H1 (cell line): ENCODE measurements at places on chromosomes 3 and 15.

- H3K4me1 ChIP-seq, result no peaks in the 10 kb centered on the region
- H3K27me3 ChIP-seq, result no peaks in the 10 kb centered on the region
Measured at GRCh38 chr15:79539401-79539800, 107.3 kb downstream of the MINAR1 start.

GRCh38 chr15:57059026-57059660 is 140.7 kb downstream of the TCF12 start:
- no peak overlapping the region for H3K4me3 ChIP-seq
- H3K27ac ChIP-seq, result no peak overlapping the region
- no peaks in the 10 kb centered on the region for H3K27me3 ChIP-seq
- H3K36me3 ChIP-seq, result no peaks in the 10 kb centered on the region; the same call in 1 of the 2 replicates
- DNase-seq, result no peak
- peaks cover 2% of the 10 kb centered on the region for H3K4me1 ChIP-seq

GRCh38 chr3:169269005-169269404 is 394.5 kb downstream of the MECOM start:
- H3K4me1 ChIP-seq, result 0 out of 2 replicates have a peak, but pooled peaks cover 4% of the 10 kb centered on the region
- no peaks in the 10 kb centered on the region for H3K36me3 ChIP-seq
- no peak overlapping the region for H3K4me3 ChIP-seq
- DNase-seq, result no peak

DNA sequence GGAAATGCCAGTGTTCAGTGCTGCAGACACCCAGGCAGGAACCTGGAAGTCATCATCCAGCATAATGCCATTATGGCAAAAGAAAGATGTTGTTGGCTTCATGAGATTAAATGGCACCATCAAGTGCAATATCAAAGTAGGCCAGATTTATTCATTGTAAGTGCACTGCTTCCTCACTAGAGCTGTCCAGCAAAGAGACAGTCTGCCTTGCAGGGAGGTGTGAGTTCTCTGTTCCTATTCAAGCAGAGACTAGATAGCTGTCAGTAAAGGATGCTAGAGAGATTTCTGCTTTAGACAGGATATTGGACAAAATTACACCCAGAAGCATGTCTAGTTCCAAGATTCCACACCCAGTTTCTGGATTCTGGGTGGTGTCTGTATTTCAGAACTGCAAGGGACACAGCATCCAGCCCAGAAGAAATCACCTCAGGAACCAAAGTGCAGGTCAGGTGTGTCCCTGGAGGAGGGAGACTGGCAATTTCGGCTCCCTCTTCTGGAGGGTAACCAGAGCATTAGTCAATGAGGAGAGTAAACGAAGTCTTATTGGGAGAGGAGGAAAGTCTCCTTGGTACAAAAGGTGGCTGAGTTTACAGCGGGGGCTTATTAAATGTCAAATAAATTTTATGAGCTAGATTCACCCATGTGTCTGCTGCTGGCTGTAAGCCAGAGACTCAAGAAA is 377.3 kb downstream of the EPHB1 start:
- no peak overlapping the region for H3K4me3 ChIP-seq
- no peaks in the 10 kb centered on the region for H3K27me3 ChIP-seq
- no peak overlapping the region for H3K27ac ChIP-seq
- H3K4me1 ChIP-seq, result peaks cover 7% of the 10 kb centered on the region; the same call in 1 of the 2 replicates

GRCh38 chr3:187997946-187998561 is 155.9 kb upstream of the LPP start:
- H3K36me3 ChIP-seq, result no peaks in the 10 kb centered on the region
- no peak overlapping the region for H3K4me3 ChIP-seq
- H3K27me3 ChIP-seq, result no peaks in the 10 kb centered on the region; the same call in 1 of the 2 replicates
- H3K4me1 ChIP-seq, result no peaks in the 10 kb centered on the region
- DNase-seq, result no peak

- H3K27ac ChIP-seq, result no peak overlapping the region
- H3K4me3 ChIP-seq, result no peak overlapping the region
- no peaks in the 10 kb centered on the region for H3K27me3 ChIP-seq
- H3K36me3 ChIP-seq, result no peaks in the 10 kb centered on the region
- no peak for DNase-seq
- no peaks in the 10 kb centered on the region for H3K4me1 ChIP-seq
Measured at GRCh38 chr3:139118835-139119234, 74.1 kb upstream of the PRR23C start.

GRCh38 chr3:174863488-174863887 is 4.4 kb downstream of the NAALADL2 start:
- H3K27ac ChIP-seq, result no peak overlapping the region
- H3K27me3 ChIP-seq, result no peaks in the 10 kb centered on the region
- no peak for DNase-seq
- no peak overlapping the region for H3K4me3 ChIP-seq

DNA sequence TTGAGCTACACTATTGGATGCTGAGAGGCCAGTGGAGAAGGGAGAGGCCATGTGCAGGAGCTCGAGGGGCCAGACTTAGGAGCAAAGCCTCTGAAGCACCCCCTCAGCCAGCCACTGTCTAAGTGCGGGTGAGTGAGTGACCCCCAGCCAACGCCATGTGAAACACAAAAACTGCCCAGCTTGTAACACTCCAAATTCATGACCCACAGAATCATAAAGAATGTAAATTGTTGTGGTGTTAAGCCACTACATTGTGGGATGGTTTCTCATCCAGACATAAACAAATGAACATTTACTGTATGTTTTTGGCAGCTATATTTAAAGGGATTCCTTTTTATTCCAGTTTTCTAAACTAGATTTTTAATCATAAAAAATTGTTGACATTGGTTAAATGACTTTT is 27.2 kb upstream of the TMEM158 start:
- peaks cover 3% of the 10 kb centered on the region for H3K4me1 ChIP-seq
- H3K36me3 ChIP-seq, result no peaks in the 10 kb centered on the region
- H3K27ac ChIP-seq, result no peak overlapping the region
- no peaks in the 10 kb centered on the region; the same call in 1 of the 2 replicates for H3K27me3 ChIP-seq
- no peak overlapping the region for H3K4me3 ChIP-seq
- DNase-seq, result no peak
